NCI-H187 (cell line): ENCODE measurements at places on chromosomes 2 and 18.
A peak's percentile ranks its signal among the peaks of the same experiment; 100 is the strongest.

DNA sequence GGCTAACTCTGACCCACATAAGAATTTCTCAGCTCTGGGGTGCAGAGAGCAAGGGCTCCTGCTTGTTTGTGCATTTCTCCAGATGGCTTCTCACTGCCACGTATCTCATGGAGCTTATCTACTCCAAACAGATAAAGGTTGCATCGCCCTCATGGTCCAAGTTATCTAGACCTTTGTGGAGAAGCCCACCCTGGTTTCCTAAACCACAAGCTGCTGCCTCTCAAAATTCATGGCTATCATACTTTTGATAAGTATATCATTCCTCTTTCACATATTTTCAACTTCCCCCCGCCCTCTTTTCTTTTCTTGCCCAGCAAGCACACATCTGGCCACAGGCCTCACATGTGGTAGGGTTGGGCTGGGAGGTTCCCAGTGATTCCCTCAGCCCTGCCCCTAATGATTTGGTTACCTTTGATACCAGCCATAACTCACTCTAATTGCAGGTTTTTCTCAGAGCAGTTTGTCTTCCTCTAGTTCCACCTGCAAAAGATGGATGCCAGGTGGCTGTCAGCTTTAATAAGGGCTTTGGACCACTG lies 146.0 kb downstream of the RHBDD1 start:
- DNase-seq: no peak

GRCh38 chr18:37403100-37403781 lies 162.4 kb downstream of the CELF4 start:
- peak; percentile 62 for DNase-seq

DNA sequence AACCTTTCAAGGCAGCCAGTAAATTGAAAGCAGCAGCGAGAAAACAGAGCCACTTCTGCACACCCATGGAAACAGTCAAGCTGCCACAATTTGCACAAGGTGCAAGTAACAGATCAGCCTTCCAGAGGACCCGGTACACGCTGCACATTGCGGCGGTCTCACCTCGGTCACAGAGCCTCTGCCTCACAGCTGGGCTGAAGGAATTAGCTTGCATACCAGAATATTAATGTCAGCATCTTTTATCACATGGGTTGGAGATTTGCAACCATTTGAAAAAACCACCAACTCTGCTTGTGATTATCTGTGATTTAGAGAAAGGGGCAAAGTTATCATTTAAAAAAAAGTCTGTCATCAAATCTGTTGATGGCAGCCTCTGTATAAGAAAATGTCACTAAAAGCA lies 330.5 kb upstream of the TCF4 start:
- DNase-seq: no peak

DNA sequence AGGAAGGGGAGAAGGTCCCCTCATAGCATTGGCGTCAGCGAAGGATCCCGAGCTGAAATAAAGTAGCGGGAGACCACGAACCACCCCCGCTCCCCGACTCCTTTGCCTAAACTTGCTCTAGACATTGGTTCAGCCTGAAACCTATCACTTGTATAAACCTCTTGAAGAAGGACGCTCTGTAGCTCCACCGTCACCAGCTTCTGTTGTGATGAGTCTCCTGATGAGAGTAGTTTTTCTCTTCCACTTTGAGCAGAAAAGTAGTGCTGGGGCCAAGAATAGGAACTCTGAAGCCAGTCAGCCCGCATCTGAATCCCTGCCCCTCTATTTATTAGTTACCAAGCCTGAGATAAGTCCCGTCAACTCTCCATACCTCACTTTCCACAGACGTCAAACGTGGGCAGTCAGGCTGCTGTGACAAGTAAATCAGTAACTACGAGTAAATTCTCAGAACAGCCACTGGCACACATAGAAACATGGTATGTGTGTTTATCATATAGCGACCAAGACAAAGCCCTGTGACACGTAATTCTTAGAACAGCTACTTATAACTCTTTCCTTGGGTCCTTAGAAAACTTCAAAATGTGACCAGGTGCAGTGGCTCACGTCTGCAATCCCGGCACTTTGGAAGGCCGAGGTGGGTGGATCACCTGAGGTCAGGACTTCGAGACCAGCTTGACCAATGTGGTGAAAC lies 61.7 kb downstream of the CD226 start:
- no peak for DNase-seq

DNA sequence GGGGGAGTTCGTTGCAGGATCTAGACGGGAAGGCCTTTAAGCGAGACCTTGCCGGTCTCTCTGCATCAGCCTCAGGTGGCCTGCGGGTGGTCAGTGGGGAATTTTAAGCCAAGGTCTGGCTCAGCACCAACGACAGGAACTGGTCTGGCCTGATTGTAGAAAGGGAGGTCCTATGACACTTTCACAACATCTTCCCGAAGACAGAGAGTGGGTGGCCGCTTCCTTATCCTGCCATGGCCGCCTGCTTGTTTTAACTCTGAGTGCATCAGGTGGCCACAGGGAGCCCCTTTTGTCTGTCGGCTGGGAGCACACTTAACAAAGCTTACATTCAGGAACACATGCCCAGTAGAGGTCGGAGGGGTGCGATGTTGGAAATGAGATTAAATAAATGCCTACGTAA lies 363.7 kb upstream of the MYT1L start:
- DNase-seq: no peak

GRCh38 chr2:156334496-156335478 lies 2.3 kb upstream of the NR4A2 start:
- no peak for DNase-seq
